Retinal pigment epithelial cell (primary cell): ENCODE measurements at places on chromosomes 16 and 17.
A peak's percentile ranks its signal among the peaks of the same experiment; 100 is the strongest.

GRCh38 chr17:34726536-34727384 is 147.4 kb downstream of the TMEM132E start:
- no peak for DNase-seq

- DNase-seq, result peak; percentile 99
Observed at GRCh38 chr17:76772842-76773525, 35.1 kb downstream of the MFSD11 start.

DNA sequence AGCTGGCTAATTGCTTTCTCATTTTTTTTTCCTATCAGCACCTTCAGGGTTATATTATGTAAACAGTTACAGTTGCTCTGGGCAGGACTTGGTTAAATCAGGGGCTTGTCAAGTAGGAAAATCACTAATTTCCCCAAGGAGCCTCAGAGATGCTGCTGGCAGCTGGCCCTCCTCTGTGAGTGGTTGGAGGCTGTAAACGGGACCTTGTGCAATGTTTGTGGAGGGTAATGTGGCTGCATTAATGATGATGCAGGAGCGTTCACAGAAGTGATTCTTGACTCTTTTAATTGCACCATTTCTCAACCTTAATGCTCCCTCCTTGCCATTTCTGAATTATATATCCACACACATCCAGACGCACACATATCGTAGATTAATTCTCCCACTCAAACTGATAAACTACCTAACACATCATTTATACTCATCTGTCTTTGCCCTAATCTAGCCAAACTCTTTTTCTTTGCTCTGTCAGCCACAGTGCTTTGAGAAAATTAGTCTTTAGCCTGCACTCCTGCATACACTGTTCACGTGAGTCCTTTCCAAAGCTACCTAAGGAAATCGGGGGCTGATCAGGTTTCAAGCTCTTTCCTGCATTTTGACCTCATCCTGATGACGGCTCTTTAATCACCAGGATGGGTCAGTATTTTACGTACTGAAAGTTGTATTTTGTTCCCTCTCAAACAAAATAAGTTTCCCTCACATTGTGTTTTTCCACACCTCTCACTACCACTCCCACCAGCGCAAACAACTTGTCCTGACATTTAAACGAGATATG is 154.4 kb upstream of the PIRT start:
- no peak for DNase-seq

DNA sequence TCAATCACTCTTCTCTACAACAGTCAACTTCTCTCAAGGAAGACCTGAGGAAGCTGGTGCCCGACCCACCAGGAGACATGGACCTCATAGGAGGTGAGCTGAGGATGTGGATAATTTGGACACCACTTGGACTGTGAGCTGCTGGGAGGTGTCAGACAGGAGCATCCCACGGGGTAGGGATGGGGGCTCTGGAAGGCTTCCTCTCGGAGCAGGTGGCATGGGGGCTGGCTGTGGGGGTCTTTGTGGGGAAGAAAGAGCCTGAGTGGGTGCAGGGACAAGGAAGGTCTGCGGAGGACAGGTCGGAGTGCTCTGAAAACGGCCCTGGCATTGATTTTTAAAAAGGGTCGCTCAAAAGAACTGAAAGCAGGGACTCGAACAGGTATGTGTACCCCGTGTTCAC is 64.0 kb downstream of the TBC1D16 start:
- no peak for DNase-seq

DNA sequence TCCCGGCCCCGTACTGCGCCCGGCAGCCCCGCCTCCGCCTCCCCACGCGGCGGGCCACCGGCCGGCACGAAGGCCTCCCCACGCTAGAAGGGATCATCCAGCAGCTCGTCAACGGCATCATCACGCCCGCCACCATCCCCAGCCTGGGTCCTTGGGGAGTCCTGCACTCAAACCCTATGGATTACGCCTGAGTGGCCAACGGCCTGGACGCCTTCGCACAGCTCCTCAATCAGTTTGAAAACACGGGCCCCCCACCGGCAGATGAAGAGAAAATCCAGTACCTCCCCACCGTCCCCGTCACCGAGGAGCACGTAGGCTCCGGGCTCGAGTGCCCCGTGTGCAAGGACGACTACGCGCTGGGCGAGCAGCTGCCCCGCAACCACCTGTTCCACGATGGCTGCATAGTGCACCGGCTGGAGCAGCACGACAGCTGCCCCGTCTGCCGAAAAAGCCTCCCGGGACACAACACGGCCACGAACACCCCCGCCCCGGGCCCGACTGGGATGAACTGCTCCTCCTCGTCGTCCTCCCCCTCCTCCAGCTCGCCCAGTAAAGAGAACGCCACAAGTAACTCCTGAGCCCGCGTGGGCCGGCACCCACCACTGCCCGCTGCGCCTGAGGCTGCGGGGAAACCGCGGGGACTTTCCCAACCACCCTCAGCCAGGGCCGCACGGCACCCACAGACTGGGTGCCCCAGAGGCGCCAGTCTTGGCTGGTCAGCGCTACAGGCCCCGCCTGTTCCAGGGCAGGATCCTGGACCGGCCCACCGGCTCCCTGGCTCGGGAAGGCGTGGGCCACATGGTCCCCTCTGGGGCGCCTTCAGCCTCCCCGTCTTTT is 39.0 kb upstream of the AKAP1 start:
- DNase-seq, result no peak

GRCh38 chr16:53085369-53085843 is 30.6 kb downstream of the CHD9 start:
- no peak for DNase-seq

- DNase-seq, result no peak
Observed at GRCh38 chr17:44400226-44400847, 10.9 kb upstream of the ITGA2B start.

- no peak for DNase-seq
Observed at GRCh38 chr17:2701161-2701995, 10.2 kb downstream of the CLUH start.

DNA sequence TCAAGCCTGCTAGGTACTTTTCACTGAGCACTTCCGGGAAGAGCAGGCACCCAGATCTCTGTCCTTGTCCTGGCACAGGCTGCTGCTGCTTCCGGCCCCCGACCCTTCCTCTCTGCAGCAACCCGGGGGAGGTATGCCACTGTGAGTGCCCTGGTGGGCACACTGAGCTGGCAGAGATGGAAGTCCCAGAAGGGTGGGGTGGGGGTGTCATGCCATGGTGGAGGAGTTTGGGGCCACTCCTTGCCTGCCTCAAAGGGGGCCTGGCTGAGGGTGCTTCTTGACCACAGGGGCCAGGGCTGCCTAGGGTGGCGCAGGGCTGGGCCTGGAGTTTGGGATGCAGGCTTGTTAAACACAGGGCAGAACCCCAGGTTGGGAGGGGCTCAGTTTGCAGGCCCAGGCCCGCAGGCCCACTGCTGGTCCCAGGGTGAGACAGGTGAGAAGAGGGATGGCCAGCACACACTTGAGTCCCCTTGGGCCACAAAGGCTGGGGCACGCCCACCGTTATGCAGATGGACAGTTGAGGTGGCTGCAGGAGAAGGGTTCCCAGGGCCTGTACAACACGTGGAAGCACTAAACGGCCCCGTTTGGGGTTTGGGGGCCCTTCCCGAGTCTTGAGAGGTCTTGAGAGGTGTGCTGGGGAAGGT is 8.7 kb downstream of the TMEM235 start:
- no peak for DNase-seq

GRCh38 chr17:63035695-63036094 is 69.7 kb downstream of the TANC2 start:
- DNase-seq, result no peak

- DNase-seq, result no peak
Observed at GRCh38 chr17:8365143-8365542, 11.4 kb downstream of the KRABD2 start.

- DNase-seq, result no peak
Observed at GRCh38 chr16:59683709-59684108, 949.6 kb upstream of the GOT2 start.

GRCh38 chr16:603933-604332 is 14.1 kb downstream of the RAB40C start:
- DNase-seq, result no peak

GRCh38 chr16:74623839-74624235 is 16.9 kb upstream of the GLG1 start:
- no peak for DNase-seq

GRCh38 chr17:76546556-76547182 is 6.8 kb downstream of the PRCD start:
- no peak for DNase-seq

GRCh38 chr17:35498448-35499178 is 38.9 kb downstream of the SLFN12L start:
- DNase-seq, result no peak

DNA sequence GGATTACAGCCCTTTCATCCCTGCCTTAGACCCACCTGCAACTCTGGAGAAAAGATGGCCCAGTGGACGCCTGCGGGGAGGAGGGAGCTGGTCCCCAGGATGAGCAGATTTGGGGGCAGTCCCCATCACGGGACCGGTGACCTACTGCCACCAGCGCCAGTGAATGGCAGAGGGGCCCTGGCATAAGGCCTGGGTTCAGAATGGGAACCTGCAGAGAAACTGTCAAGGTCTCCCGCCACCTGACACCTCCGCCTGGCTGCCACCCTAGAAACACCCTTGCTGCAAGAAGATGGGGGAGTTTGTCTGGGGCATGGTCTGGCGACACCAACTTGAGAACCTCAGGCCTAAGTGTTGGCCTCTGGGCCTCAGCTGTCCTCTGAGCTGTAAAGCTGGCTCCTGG is 335.7 kb downstream of the SEC14L1 start:
- DNase-seq, result no peak

- no peak for DNase-seq
Observed at GRCh38 chr17:7903154-7904103, 12.7 kb downstream of the RNF227 start.

DNA sequence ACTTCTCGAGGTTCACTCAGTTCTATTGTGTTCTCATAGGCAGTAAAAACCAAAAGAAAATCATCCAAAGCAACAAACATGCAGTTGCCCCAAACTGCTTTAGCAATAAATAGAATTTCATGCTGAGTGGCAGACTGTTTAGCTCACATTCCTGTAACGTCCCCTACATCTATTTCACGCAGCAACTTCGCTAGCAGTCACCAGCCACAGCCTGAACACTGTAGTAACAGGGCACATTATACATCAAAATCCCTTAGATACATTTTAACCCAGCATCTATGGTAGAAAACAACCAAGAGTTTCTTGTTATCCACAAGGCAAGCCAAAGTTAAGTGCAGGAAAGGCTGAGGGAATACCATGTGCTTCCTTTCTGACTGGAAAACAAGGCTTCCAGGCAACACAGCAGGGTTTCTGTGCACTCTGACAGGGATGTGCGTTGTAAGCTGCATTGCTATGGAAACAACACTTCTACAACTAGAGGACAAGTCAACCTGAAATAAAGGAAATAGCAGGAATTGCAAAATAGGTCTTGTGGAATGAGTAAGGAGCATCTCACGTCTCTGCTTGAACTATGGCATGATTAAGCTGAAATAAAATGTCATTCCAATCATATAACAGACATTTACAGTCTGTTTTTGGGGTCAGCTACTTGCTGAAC is 55.4 kb downstream of the CFDP1 start:
- DNase-seq, result peak; percentile 82

GRCh38 chr16:10154389-10154788 is 27.8 kb downstream of the GRIN2A start:
- no peak for DNase-seq

DNA sequence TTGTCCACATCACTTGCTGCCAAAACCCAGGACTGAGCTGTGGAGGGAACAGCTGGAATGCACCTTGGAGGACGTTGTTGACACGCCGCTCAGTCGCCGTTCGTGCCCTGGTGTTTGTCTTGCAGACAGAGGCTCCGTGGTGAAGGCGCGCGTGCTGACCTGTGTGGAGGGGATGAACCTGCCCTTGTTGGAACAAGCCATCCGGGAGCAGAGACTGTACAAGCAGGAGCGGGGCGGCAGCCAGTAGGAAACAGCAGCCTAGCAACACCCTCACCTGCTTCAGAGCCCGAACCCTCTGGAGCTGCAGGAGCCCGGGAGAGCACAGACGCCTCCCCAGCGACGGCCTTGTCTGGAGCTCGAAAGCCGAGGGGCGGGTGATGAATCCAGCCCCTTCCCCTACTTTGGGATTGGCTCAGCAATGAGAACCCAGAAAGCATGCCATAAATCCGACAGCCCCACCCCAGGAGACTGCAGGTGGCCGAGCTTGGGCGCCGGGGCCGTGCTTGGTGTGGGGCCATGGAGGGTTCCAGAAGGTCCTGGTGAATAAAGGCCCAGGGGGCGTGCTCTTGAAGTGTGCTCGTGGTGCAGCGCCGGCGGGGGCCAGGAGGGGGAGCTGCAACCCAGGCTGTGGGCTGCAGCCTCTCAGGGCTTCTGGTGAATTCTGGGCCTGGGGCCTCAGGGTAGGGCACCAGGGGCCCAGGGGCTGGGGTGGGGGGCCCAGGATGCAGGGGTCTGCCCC is 470 bp upstream of the CDK3 start:
- no peak for DNase-seq
